ENCODE measurements at places on chromosomes 2 and 18.
A peak's percentile ranks its signal among the peaks of the same experiment; 100 is the strongest.

DNA sequence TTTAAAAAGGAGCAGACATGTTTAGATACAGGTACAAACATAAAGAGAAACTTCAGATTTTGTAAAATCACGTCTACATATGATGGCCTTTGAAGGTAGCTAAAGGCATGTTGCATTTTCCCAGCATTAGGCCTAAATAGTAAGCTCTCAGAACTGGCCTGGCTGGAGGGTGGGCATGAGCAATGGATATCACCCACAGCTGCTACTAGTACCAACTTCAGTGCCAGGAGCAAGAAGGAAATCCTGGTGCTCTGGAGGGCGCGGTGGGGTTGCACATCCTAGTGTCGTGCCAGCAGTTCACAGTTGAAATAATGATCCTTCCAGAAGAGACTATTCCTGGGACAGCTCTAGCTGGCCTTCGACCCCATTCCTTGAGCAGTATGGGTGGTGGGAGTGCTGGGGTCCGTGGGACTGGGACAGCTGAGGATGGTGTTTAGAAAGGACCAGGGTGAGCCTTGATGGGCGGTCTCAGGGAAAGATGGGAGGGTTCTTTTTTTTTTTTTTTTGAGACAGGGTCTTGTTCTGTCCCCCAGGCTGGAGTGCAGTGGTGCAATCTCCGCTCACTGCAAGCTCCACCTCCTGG, 4.9 kb downstream of the DES start:
- no peak for DNase-seq

DNA sequence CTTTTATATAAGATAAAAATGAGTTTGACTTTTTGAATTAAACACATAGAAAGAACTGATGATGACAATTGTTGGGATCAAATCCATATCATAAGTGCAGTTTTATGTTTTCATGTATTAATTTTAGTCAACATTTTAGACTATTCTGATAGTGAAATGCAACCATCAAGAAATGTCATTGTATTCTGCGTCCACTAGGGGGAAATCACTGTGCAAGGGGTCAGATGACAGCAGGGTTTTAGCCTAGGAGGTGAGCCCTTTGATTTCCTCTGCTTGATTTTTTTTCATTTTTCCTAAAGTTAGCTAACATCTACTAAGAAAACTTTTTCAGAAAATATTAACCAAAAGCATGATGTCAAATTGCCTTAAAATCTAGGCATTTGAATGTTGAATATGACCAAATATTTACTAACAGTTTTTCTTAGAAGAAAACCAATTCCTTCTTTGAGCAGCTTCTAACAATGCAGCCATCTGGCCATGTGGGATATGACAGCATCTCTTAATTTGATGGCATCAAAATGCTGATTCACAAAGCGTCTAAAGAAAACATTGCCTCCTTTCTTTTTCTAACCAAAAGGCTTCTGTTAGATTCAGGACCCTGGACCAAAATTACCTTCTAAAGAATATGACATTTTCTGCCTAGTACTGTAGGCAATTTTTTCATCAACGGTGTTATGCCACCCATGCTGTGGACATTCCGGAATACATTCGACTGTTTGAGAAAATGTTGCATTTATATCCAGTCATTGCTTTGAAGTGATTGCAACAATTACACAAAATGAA, 141.5 kb downstream of the SPHKAP start:
- peak; percentile 62 for DNase-seq

DNA sequence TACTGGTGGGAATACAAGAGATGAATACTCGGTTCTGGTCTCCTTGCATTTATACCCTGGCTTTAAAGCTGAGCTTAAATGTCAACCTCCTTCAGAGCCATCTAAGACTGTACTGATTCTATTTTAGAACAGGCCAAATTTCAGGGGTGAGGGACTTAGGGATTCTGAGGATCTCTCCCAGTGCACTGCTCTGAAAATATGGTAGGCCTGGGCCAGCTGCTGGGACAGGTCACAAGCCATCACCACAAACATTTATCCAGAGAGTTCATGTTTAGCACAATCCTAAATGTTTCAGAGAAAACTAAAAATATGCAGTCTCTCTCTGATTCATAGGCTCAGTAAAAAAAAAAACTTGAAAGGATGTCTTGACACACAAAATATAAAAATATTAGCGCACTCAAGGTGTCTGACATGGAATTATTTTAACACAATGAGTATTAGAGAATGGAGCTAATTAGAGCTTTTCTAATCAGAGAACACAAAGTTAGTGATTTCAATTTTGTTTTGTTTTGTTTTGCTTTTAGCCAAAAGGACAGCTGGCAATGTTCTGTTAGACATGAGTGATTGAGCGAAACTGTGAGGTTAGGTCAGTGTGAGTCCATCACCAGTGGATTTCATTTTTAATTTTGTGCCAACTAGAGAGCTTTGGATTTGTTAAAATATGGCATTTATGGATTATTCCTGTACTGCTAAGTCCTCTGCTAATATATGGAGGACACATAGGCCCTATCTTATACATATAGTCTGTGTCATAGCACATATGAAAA, 38.8 kb downstream of the MFSD6 start:
- no peak for DNase-seq

DNA sequence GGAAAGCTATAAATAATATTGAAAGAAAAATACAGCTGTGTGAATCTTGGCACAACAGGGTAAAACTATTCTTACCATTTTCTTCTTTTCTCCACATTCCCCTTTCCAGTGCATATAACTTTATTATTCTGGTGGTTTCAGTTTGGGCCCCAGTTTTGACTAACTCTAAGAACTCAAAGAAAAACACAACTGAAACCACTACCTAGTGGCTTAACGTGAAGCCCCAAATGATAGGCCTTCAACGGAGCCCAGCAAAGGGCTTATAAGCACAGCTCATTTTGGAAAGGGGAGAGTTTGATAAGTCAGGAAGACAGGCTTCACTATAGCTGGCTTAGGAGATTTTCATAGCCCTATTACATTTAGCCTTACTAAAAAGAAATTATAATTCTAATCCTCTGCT, 62.4 kb downstream of the PPP1R1C start:
- no peak for DNase-seq

DNA sequence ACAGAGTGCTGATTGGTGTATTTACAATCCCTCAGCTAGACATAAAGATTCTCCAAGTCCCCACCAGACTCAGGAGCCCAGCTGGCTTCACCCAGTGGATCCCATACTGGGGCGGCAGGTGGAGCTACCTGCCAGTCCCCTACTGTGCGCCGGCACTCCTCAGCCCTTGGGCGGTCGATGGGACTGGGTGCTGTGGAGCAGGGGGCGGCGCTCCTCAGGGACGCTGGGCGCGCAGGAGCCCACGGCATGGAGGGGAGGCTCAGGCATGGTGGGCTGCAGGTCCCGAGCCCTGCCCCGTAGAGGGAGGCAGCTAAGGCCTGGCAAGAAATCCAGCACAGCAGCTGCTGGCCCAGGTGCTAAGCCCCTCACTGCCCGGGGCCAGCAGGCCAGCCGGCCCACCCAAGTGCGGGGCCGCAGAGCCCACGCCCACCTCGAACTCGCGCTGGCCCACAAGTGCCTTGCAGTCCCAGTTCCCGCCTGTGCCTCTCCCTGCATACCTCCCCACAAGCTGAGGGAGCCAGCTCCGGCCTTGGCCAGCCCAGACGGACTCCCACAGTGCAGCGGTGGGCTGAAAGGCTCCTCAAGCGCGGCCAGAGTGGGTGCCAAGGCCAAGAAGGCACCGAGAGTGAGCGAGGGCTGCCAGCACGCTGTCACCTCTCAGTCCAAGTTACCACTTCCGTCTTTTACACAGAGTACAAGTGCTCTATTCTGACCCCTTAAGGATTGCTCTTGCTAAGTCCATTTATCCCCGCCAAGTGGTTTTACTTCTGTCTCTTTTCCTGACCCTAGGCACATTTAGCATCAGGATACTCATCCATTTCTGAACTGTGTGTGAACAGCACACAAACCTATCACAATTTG, 1.7 kb upstream of the RPE start:
- no peak for DNase-seq

DNA sequence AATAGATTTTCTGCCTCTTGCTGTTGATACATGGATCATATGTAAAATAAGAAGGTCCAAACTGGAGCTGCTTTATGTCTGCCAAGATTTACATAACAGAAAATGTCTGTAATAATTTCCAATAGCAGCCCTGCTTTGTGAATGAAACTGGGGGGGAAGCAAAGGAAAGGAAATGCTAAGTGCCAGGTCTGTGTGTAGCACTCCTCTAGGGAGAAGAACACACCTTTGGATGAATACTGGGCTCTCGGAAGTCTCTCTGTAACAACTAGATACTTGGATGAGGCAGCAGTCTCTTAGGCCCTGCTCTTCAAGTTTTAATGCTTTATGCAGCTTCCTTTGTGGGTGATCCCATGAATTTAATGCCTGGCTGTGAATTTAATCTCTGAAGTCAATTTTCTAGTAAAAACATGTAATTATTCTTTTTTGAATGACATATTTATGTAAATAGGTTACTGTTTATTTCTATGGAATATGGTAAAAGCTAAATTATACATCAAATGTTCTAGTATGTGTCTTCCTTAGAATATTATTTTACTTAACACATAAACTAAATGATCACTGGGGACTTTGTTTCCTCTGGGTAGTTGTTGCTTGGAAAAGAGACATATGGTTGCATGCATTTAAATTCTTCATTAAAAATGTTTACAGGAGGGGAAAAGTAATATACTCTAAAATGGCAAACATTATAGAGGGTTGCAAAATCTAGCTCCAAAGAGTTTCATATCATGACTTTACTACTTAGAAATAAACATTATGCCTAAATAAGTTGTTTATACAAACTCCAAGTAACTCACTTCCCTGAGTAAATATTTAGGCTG, 336.6 kb upstream of the CWC22 start:
- DNase-seq, result no peak

- DNase-seq, result no peak
Observed at GRCh38 chr2:238586931-238587775, 160.4 kb downstream of the ASB1 start.

DNA sequence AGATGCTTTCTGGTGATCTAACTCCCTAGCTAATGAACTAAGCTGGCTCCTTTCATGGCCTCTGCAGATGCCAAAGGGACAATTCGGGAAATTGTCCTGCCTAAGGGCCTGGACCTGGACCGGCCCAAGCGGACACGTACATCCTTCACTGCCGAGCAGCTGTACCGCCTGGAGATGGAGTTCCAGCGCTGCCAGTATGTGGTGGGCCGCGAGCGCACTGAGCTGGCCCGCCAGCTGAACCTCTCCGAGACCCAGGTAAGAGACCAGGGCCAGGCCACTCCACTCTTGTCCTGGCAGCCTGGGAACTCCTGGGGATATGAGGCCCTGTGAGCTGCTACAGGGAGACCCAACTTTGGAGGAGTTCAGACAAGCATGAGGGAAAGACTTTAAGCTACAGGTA, 14.7 kb upstream of the ATP6V1B1 start:
- no peak for DNase-seq

- no peak for DNase-seq
Observed at GRCh38 chr2:189312643-189313042, 128.6 kb upstream of the WDR75 start.

DNA sequence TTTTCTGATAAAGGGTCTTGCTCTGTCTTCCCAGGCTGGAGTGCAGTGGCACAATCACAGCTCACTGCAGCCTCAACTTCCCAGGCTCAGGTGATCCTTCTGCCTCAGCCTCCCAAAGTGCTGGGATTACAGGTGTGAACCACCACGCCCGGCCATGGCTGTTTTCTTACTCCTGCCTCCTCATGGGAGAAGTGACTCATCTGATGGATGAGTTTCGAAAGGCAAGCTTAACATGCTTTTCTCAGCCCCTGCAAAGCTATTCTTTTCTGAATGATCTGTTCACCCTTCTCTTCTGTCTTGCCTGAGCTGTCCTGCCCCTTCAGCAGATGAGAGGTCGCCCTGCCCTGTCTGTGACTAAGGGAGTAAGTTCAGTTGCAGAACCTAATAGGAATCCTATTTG, 929 bp upstream of the CREG2 start:
- peak; percentile 67 for DNase-seq

DNA sequence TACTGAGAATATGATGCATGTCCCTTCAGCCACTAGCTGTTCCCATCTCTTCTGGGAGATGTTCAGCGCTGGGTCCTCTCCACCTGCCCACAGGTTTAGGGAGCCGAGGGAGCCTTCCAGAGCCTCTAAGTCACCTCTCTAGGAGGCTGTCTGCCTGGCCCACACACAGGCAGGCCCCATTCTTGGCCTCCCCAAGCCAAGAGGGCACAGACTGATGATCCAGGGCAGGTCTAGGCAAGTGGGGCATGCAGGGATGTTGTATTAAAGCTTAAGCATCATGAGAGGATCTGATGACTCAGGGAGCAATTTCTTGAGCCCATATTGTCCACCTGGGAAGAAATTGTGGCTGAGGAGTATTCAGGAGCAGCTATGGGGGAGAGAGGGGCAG, 19.9 kb downstream of the TMSB10 start:
- no peak for DNase-seq

GRCh38 chr2:69390471-69390870, 3.4 kb upstream of the GFPT1 start:
- DNase-seq, result peak; percentile 5

DNA sequence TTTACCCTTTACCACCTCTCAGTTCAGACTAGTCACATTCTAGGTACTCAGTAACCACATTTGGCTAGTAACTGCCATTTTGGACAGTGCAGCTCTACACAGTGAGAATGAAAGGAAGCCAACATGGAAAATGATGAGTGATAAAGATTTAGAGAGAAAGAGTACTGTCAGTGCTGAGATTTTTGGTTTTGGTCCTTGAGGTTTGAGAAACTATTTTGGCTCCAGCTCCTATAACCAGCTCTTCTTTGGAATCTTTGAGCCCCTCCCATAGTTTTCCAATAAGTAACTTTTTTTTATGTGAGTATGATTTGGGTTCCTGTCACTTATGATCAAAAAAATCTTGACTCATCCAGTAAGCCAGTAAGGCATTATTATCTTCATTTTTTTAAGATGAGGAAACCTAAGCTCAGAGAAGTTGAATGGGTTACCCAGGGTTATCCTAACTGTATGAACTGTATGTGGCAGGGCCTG, 173.0 kb downstream of the BABAM2 start:
- DNase-seq, result peak; percentile 42

GRCh38 chr18:8705238-8705960, at the start of gene MTCL1:
TSS of gene MTCL1 (plus strand) at chr18:8705556. CDS start at chr18:8705661, 105 bp downstream.
- peak; percentile 85 for DNase-seq

DNA sequence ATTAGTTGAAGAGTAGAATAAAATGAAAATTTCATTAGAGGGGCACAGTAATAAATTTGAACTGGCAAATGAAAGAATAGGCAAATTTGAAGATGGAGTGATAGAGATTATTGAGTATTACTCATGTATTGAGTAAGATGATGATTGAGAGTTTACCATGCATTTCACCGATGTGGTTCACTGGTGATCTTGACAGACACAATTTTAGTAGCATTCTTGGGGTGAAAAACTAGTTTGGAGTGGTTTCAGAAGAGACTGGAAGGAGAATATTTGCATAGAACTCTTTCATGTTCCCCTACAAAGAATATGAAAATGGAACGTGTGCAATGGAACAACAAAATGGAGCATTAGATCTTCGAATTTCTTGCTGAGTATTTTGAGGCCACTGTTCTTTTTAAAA, 121.4 kb downstream of the ASXL3 start:
- no peak for DNase-seq

GRCh38 chr2:108377401-108377800, 353 bp upstream of the SULT1C4 start:
- no peak for DNase-seq

GRCh38 chr2:74291218-74291544, 52.0 kb downstream of the SLC4A5 start:
- DNase-seq, result no peak

GRCh38 chr2:142306131-142306530, 175.3 kb upstream of the LRP1B start:
- no peak for DNase-seq
